HCT116 (cell line): ENCODE measurements at places on chromosomes 5 and 9. TPM values are rescaled to one million over a fixed set of nuclear protein-coding genes. Genes with fewer than 3 reads are reported as not detected.

DNA sequence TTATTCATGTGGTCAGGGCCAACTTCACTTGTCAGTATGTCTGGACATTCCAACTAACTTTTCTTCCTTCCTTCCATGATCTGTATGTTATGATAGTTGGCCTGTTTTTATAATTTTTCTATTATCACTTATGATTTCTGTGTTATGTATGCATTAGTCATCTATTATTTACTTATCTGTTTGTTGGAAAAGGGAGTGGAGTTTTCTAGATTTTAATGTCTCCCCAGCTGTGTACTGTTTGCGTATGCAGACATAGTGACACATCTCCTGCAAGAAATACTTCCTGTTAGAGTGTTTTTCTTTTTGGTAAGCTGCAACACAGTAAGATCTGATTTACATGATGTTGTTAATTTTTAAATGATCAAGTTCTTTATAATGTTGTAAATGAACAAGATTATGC lies 8.7 kb upstream of the INSYN2B start:
- no peak for DNase-seq

DNA sequence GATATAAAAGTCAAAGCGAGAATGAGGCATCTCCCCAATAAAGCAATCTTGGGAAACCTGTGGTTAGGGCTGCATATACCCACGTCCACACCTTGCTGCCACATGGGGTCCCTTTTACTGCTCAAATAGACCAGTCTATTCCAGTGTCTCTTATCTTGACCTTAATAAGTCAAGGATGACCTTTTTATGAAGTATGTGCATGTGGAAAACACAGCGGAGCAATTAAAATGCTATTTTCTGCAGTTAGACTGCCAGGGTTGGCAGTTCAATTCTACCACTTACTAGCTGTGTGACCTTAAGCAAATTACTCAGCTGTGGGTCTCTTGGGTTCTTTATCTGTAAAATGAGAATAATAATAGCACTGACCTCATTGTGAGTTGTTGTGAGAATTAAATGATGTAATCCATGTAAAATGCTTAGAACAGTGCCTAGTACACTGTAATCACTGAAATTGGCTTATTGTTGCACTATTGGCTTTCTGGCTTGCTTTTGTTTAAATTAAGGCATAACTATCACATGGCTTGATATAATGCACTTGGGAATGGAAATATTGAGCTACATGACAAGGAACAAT lies 67.8 kb upstream of the HSPB3 start:
- DNase-seq = no peak

DNA sequence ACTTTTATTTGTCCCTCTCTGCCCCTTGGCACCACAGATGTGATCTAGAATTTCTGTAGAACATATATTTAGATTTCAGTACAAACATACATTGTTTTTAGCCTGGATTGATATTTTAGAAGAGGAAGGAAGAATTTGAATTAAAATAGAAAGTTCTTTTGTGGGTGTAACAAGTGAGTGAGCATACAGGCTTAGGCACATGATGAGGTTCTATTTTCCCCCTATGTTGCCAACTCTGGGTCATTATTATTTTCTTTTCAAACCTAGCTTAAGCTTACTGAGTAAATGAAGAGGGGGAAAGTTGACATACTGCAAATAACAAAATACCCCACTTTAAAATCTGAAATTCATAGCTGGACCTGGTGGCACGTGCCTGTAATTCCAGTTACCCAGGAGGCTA lies 102.9 kb downstream of the GCNT1 start:
- no peak for DNase-seq

GRCh38 chr5:149588936-149589335 lies 7.6 kb downstream of the ARHGEF37 start:
- no peak for DNase-seq

- no peak for DNase-seq
Observed at GRCh38 chr5:174573221-174573994, 151.0 kb upstream of the MSX2 start.

GRCh38 chr9:88658311-88658822 lies 123.4 kb downstream of the NXNL2 start:
- DNase-seq = no peak

- DNase-seq = no peak
Observed at GRCh38 chr9:18746631-18747030, 272.7 kb downstream of the ADAMTSL1 start.

DNA sequence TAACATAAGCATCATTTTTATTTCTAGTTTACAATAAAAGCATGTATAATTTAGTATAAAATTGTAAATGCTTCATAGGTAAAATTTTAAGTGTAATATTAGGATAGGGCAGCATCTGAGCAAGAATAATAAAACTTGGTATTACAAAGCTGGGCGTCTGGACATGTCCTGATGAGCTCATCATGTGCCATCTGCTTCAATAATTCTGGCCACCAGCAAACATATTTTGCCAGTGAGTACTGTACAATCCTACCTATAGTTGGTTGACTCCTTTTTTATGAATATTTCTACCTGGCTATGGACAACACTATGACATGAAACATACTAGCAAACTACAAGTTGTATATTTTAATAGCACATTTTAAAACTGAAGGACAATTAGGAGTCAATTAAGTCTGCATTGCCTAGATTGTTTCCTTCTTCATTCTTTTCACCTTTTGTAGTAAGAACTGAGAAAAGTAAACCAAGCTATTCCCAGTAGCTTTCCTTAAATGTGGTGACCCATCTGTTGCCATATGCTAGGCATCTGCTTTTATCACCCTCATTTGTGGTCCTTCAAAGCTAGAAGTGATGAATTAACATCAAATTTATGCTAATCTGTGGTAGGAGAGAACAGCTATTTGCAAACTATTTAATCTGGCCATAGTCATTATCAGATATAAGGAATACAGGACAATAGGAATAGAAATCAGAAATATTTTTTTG lies 23.4 kb downstream of the LURAP1L start:
- no peak for DNase-seq

GPR150 gene
- not detected for total RNA-seq

SLC6A18 gene
- not detected for total RNA-seq

ADGRD2 gene
- total RNA-seq = not detected
